ENCODE measurements at places on chromosomes 6 and 20.

DNA sequence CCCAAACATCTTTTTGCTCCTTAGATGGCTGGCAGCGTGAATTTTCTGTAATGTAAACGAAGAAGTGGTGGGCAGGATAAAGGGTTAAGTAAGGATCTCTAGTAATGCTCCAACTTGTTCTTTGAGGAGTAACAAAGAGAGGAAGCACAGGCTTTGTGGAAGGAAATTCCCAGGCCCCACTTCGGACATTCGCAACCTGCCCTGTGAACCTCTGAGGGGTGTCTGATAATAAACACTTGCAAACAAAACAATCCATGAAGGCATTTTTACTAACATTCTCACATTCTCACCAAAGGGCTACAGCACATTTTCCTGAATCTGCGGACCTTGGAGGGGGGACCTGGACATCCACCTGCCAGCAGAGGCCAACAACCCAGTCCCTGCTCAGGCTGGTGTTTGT, 25.8 kb upstream of the ADGRF5 start:
- DNase-seq = no peak

DNA sequence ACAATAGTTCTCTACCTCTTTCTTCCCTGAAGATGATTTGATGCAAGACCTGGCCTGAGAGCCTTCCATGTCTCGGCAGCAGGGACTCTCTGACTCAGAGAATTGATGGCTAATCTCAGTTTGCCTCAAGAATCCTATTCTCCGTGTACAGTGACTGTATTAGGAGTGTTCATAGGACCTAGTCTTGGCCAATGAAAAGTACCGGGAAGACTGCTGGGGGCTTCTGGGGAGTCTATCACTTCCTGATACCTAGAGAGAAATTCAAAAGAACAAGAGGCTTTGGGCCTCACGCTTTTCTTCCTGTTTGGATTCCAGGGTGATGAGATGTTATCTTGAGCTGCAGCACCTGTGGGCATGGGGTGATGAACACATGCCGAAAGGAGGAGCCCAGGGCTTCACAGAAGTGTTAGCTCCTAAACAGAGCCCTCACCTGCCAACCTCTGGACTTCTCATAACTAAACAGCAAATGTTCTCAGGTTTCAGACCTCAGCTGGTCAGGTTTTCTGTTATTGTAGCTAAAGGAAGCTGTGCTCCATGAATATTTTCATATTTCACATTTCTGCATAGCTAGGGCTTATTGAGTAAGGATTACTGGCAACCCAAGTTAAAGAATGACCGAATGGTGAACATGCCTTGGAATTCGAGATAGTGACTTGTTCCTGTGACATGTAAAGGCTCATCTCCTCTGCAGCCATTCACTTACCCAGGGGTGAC, 323.1 kb upstream of the AGPAT4 start:
- no peak for DNase-seq

- no peak for DNase-seq
These were observed 654.3 kb downstream of the PHF3 start for GRCh38 chr6:64289931-64290330.

DNA sequence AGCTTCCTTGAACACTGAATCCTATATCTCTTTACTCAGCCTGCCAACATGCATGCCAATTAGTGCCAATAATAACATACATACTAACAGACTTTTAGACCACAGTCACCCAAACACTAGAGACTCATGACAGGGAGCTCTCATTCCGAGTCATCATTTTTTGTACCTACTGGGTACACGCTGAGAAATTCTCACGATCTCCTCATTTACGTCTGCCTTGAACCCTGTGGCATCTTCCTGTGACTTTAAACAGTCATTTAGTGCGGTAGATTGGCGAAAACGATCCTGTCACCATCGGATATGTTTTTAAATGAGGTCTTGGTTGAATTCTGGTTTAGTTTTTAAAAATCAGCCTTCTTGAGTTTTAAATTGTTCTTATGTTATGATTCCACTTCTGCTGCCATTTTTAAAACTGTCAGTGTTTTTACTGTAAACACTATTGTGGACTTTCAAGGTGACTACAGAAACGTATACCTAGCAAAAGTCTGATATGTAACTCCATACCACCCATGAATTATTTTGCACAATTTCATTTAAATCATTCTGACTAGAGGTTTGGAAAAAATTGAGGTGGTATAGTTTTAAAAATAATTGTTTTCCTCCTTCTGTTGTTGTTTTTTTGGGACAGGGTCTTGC, 275.4 kb downstream of the TSHZ2 start:
- DNase-seq = no peak

GRCh38 chr6:62391358-62391757, 105.3 kb upstream of the KHDRBS2 start:
- no peak for DNase-seq
